Mesenteric fat pad (tissue), 1 donor: ENCODE measurements at places on chromosomes 3 and 15. TPM values are rescaled to one million over a fixed set of nuclear protein-coding genes. Genes with fewer than 3 reads are reported as not detected.

The PLCB2 gene
- 31.9 TPM for total RNA-seq

GRCh38 chr3:155664925-155665695 is 79.8 kb downstream of the PLCH1 start:
- DNase-seq: no peak

DNA sequence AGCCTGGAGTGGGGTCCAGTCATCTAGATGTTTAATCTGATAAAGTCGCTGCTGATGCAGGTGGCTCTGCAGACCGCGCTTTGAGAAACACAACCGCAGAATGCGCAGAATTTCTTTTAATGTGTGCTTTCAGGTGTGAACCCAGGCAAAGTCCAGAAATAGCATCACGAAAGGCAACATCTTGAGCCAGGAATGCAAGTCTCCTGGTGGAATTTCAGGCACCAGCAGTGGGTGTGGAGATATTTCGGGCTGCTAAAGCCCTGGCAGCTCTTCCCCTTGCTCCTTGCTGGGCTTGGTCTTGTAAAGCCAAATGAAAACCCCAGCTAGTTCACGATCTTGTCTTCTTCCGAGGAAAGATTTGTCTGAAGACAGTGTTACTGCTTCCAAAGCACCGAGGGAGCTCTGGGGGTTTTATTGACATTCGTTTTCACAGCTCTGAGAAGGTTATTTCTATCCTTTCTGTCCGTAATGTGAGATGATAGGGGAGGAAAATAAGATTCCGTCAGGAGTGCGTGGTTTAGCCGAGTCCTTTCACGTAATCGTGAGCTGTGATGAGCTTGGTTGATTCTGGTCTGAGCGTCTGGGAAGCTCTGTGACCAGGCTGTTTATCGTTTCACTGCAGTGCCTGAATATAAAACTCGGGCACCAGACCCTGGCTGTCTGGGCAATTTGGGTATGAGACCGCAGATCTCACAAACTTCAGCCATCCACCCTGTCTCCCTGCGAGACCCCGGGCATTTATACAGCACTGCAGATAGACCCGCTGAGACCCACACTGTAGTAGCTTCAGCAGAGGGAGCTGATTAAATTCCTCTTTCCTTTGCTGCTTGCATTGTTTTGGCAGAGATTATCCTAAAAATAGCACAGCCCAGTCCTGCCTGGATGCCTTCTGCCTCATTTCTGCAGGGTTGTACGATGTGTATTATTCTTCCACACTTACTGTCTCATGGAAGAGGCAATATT is 67.0 kb upstream of the SLC25A26 start:
- no peak for DNase-seq

GRCh38 chr3:192847941-192848340 is 69.7 kb downstream of the MB21D2 start:
- DNase-seq: no peak

The RPL4 gene
- 1,807 TPM for total RNA-seq

GRCh38 chr3:162021206-162021605 is 524.6 kb downstream of the OTOL1 start:
- DNase-seq: no peak

The PPM1L gene
- total RNA-seq: 12.7 TPM

The DLL4 gene
- 15.2 TPM for total RNA-seq

DNA sequence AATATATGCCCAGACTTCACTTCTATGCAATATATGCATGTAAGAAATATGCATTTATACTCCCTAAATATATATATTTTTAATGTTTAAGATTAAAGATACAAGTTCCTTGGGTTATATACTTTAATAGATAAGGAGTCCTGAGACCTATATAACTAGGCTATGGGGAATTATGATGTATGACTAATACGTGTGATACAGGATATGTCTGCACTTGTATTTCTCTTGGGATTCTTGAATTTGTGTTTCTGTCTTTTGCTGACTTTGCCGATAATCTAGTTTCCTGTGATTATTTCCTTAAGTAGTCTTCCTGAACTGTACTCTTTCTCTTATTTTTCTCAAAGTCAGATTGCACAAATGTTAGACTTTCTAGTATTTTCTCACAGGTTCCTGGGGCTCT is 109.6 kb downstream of the PIK3CB start:
- no peak for DNase-seq

DNA sequence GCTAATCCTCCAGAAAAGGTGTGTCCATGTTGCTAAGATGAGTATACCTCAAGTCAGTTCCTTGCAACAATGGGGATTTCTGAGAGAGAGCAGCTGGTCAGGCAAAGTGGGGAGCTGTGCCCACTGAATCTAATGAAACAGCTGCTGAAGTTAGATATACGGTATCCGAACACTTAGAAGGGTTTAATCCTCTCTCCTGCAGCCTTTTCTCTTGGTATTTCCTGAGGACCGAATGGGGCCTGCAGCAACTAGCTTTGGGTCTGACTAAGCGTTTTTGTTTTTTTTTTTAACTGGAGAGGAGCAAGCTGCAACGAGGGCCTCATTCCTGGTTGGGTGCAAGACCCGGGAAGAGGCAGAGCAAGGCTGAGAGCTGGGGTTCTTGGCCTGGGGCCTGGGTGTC is 37.6 kb upstream of the BNC1 start:
- no peak for DNase-seq
